ENCODE measurements at places on chromosomes 13 and 19.

- no peak for DNase-seq
Observed at GRCh38 chr13:105848494-105848893, 687.0 kb downstream of the EFNB2 start.

- DNase-seq: no peak
Observed at GRCh38 chr13:87837946-87838345, 166.8 kb downstream of the SLITRK5 start.

- DNase-seq: no peak
Observed at GRCh38 chr13:98917116-98917515, 60.7 kb downstream of the DOCK9 start.

DNA sequence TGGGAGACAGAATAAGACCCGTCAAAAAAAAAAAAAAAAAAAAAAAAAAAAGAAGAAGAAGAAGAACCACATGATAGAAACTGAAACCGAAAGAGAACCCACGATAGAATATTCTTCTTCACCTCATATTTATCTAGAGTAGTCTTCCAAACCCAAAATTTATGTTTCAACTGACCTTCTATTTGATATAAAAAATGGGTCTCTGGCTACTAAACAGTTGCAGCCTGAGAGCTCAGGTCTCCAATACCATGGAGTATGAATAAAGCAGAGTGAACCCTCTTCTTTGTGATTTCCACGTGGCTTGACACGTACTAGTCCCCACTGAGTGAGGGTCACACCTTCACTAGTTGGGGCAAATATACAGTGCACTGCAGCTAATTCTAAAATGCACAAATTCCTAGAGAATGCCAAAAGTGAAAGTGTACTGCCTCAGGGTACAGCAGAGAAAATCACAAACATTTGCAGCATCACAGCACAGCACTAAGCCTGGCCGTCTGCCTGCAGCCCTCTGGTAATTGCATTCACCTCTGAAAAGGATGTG, 30.8 kb upstream of the RFC3 start:
- no peak for DNase-seq

GRCh38 chr13:111561091-111561781, 240.8 kb downstream of the TEX29 start:
- DNase-seq: no peak

DNA sequence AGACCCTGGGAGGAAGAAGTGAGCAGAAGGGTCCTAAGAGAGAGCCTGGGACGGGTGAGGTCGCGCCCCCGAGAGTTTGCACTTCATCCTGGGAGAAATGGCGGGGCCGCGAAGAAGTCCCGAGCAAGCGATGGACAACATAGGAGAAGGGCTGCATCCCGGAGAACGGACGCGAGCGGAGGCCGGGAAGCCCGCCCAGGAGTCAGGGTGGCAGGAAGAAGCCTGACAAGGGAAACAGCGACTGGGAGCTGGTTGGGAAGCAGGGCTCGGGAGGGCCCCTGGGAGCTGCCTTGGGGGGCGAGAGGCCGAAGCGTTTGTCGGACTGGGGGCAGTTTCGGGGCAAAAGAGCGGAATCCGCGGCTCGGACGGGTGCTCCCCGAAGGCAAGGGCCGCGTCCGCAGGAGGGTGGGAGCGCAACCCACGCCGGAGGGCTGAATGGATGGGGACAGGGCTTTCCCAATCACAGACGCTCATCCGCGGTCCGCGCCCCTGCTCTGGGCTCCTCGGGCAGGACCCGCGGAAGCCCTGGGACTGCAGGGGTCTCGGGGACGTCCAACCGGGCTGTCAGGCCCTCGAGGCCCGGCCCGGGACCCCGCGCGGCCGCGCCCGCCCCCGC, 469 bp downstream of the ABHD17A start:
- DNase-seq: peak; percentile 61

DNA sequence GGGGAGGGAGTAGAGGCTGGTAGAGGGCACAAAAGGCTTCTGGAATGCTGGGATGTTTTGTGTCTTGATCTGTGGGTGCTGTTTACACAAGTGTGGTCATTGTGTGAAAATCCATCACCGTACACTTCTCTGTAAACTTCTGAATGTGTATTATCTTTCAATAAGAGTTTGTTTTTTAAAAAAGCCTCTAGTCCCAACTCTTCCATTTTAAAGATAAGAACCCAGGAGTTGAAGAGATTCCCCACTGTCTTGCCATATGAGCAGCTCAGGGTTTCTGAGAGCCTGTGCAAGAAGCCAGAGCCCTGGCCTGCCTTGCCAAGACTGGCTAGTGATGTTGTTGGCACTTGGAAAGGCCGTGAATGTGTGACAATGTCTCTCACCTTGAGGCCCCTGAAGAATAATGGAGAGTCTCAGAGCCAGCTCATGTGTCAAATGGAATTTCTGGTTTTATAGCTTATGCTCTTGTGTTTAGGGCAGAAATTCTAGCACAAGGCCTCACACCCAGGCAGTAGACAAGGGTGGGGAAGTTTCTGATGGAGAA, 57.5 kb upstream of the NPAS1 start:
- no peak for DNase-seq

DNA sequence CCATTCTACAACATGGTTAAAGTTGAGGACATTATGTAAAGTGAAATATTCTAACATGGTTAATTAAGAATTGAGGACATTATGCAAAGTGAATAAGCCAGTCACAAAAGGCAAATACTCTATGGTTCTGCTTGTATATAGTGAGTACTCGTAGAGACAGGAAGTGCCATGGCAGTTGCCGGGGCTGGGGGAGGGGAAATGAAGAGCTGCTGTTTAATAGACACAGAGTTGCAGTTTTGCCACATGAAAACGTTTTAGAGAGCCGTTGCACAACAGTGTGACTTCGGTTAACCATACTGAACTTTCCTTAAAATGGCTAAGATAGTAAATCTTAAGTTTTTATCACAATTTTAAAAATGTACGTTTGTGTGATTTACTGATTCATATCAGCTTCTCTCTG, 176.9 kb downstream of the SHISA2 start:
- DNase-seq: no peak

GRCh38 chr13:26882731-26883130, 122.1 kb upstream of the GPR12 start:
- no peak for DNase-seq

- DNase-seq: no peak
Observed at GRCh38 chr13:91381371-91381770, 17.1 kb upstream of the GPC5 start.

GRCh38 chr13:81676008-81676407, 1335.1 kb upstream of the SPRY2 start:
- no peak for DNase-seq

DNA sequence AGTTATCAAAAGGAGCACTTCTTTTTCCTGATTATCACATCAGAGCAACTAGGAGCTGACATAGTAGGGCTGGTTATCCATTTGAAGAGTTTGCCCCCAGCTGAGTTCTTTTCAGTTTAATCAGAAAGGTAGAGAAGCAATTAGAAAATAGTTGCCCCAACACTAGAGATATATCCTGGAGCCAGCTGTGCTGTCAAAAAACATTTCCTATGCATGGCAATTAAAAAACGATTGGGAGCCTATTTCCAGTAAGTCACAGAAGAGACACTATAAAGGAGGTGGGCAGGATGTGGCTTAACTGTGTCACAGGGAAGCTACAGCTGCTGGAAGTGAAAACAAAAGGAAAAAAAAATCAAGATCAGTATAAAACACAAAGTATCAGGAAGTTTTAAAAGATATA, 155.7 kb upstream of the SLITRK1 start:
- DNase-seq: peak; percentile 48

DNA sequence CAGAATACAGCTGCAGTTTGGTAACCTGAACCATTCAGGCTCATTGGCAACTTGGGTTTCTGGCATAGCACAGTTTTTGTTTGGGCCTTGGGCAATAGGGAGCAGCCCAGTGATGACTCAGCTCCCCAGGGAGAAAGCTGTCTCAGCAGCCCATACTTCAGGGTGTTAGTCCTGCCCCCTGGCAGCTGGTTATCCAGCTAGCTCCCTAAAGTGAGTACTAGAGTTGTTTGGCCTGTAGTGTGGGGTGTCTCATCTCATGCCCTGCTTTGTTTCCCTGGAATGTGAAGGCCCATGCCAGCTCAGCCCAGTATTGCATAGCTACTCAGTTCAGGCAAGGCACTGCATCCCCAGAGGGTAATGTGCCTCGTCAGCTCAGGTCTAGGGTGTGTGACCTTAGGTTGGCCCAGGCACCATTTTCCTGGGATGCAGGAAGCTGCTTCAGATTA, 18.2 kb upstream of the ZNF543 start:
- DNase-seq: no peak

GRCh38 chr13:51101636-51102235, 9.3 kb downstream of the C13orf42 start:
- peak; percentile 70 for DNase-seq

GRCh38 chr13:43573802-43574514, 212.8 kb downstream of the ENOX1 start:
- DNase-seq: no peak

DNA sequence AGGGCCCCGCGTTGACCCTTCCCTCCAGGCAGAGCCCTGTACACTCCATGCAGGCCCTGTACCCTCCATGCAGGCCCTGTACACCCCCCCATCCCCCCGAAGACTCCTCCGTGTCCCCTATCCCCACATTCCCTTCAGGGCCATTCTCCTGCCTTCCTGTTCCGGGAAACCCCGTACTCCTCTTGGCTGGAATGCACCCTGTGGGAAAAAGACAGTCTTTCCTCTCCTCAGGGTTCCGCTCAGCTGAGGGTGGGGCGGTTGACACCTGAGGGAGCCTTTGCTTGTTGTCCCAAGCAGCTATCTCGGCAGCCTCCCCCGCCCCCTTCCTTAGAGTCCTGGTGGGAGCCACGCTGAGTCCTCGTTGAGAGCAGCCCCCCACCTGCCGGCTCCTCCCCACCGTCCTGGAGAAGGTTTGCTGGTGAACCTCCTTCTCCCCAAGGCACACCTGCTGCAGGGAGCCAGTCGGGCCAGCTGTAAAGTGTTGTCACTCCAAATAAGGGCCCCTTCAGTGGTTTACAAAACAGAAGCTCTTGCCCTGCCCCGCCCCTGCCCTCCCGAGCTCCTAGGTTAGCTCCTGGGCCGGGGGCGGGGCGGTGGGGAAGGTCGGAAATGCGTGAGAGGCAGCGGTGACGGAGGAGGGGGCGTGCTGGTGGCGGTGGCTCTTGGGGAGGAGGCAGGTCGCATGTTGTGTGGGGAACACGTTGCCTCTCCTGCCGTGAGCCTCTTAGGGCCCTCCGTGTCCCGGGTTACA, 1.5 kb downstream of the GNA11 start:
- DNase-seq: peak; percentile 95

GRCh38 chr13:70964124-70964523, 855.9 kb upstream of the KLHL1 start:
- DNase-seq: no peak

- DNase-seq: peak; percentile 61
Observed at GRCh38 chr13:80132741-80133601, 208.0 kb downstream of the SPRY2 start.

DNA sequence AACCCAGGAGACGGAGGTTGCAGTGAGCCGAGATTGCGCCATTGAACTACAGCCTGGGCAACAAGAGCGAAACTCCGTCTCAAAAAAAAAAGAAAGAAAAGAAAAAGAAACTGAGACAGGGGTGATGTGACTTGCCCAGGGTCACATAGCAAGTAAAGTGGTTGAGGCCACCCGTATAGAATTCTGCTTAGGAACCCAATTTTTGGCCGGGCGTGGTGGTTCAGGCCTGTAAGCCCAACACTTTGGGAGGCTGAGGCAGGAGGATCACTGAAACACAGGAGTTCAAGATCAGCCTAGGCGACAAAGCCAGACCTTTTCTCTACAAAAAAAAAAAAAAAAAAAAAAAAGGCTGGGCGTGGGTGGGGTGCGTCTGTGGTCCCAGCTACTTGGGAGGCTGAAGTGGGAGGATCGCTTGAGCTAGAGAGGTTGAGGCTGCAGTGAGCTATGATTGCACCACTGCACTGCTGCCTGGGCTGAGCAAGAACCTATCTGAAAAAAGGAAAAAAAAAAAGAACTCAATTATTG, 1.3 kb downstream of the SNRPA start:
- no peak for DNase-seq

GRCh38 chr13:93670866-93671265, 444.3 kb downstream of the GPC6 start:
- no peak for DNase-seq

- DNase-seq: peak; percentile 37
Observed at GRCh38 chr13:24199016-24199415, 38.5 kb downstream of the SPATA13 start.

- no peak for DNase-seq
Observed at GRCh38 chr19:5607318-5608275, 15.0 kb downstream of the SAFB2 start.

GRCh38 chr13:110685305-110686020, 20.5 kb downstream of the CARS2 start:
- no peak for DNase-seq

DNA sequence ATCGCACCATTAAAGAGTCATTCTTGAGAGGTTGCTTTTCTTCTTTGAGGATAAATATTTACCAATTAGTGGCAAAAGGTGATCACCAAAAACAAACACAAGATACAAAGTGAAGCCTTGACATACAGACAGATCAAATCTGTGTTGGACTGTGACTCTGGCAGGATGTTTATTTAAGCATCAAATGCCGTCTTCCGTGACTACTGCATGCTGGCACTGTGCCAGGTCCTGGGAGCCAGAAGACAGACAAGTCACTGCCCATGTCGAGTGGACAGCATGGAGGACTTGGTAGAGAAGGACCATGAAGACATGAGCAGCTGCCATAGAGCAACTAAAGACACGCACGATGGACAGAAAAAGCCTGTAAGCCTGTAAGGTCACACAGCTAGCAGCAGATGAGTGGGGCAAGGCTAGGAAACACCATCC, 92.8 kb upstream of the FARP1 start:
- DNase-seq: no peak

GRCh38 chr13:43433691-43434141, 353.1 kb downstream of the ENOX1 start:
- DNase-seq: no peak

DNA sequence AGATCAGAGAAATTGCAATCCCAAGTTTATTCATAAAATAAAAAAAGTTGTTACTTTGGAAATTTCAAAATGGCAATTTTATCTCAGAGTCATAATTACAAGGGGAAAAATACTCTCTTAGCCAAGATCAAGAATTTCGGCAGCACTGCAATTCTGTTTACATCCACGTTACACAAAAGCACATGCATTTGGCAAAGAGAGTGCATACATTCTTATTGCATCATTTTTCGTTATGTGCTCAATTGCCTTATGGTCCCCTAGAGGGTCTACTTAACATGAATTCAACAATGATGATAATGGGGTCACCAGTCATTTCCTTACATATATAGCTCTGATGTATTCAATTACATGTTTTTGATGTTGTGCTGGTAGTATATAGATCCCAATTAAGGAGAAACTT, 498.0 kb downstream of the DIAPH3 start:
- no peak for DNase-seq

- DNase-seq: no peak
Observed at GRCh38 chr13:42398533-42398932, 126.6 kb downstream of the AKAP11 start.

GRCh38 chr13:105616333-105617075, 919.0 kb downstream of the EFNB2 start:
- no peak for DNase-seq

DNA sequence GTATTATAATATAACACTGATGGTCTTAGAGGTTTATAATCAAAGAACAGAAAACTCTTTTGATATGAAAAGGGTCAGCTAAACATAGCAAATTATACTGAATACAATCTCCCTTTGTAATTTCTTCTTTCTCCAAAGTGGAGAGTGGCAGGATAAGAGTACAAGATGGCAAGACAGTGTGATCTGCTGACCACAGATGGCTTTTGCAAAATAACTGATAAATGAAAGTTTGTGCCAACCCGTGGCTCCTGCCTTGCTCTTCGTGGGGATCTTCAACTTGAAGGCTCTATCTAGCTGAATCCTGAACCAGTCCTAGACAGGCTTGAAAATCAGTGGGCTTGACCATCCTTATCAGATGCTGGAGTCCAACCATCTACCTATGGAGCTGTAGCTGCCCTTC, 185.7 kb downstream of the VWA8 start:
- DNase-seq: no peak

GRCh38 chr19:19470579-19470978, 44.8 kb downstream of the TSSK6 start:
- DNase-seq: no peak

All from endodermal cell (in vitro differentiated cells).